DMS 273 treated with DMSO at 0.1 percent for 48 hours (cell line): ENCODE measurements at places on chromosomes 4 and X.

GRCh38 chrX:46695491-46695890, 63.4 kb downstream of the SLC9A7 start:
- no peak for DNase-seq

- peak; percentile 39 for DNase-seq
Measured at GRCh38 chrX:19852014-19853005, 35.1 kb downstream of the SH3KBP1 start.

DNA sequence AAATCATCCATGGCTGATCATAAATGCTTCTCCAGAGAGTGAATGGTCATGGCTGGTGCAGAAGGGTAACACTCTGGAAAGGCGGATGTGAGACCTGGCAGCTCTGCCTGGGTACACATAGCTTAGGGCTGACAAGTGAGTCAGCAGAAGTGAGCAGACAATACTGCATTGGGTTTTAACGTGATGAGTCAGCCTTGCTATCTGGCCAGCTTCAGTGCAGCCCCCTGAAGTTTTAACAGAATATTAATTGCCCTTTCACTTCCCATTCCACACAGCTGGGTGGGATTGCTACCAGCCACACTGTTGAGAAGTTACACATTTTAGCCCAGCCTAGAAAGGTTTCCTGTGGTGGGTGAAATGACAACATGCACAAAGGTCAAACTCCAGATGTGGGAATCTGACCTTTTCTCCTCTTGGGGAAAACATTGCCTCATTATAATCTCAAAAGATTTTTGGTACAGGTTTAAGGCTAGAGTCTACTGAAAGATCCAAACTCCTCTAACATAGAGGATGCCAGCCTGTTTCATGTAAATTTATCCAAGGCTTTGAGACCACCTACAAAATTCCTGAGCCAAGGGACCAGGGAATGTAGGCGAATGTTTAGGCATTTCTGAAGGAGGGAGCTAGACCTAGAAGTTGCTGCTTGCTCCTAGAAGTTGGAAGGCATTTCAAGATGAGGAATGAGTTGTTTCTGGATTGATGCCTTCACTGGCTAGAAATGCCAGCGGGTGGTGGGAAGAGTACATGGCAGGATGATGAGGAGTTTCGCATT, 230.3 kb upstream of the PGRMC2 start:
- no peak for DNase-seq

- DNase-seq: no peak
Measured at GRCh38 chr4:7756561-7757355, 182.9 kb downstream of the AFAP1 start.

DNA sequence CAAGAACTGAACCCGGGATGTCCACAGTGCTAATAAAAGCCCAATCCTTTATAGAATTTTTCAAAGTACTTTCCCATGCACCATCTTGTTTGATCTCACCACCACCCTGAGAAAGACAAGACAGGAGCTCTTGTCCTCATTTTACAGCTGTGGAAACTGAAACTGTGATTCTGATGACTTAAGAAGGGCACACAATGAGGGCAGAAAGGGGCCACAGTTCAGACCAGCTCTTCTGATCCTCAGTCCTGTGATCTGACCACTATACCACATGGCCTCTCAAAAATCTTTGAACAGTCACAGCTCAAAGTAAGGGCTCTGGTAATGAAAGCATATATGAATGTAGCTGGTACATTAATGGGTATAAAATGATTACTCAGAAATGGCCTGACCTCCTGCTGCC, 127.3 kb upstream of the CPEB2 start:
- no peak for DNase-seq

- no peak for DNase-seq
Measured at GRCh38 chr4:70533211-70533610, 14.8 kb downstream of the AMTN start.

DNA sequence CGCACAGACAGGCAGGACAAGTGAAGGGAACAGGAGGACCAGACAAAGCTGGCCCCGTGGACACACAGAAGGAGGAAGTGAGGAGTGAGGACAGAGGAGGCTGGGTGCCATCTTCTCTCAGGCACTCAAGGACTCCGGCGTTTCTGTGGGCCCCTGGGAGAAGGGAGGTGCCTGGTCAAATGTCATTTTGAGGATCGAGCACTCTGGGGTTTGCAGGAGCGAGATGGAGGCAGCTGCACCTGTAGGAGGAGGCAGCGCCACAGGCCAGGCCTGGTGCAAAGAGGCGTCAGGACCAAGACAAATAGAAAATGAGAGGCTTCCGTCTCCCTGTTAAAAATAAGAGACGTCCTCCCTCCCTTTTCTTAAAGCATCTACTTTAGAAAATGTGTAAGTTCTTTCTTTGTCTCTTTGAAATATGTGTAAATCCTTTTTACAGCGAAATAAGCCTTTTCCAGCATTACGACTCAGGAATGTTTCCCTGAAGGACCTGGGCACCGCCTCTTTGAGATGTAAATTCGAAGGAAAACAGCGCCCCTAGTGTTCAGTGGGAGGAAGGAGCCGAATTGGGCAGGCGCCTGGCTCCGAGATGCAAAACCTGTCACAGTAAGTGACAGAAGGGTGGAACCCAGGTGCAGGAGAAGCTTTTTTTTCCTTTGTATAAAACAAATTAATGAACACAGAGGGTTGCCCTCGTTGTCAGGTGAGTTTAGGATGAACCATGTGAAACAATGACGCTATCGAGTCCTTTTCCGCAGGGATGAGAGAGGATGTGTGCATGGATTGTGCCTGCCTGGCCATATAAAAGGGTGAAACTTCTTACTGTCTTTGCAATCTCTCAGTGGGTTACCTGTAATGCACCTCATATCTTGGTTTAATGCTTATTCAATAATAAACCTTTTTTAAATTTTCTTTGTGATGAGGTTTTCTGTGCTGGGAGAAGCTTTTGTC, 1.4 kb upstream of the C4orf50 start:
- DNase-seq: peak; percentile 4

DNA sequence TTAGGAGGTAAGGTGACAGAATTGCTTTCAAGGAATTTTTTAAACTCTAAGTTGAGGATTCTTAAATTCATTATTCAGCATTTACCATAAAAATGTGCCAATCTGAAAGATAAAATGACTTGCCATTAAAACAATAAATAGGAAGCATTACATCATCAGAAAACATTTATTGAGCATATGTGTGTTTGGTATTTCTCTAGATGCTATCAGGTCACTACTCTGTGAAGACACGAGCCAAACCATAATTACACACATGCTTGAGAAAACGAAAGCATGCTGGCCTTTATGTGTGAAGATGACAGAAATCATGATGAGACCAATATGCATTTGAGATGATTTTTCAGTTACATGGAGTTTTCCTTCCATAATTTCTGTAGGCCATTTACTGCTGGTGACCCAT, 12.3 kb upstream of the IL21 start:
- no peak for DNase-seq

DNA sequence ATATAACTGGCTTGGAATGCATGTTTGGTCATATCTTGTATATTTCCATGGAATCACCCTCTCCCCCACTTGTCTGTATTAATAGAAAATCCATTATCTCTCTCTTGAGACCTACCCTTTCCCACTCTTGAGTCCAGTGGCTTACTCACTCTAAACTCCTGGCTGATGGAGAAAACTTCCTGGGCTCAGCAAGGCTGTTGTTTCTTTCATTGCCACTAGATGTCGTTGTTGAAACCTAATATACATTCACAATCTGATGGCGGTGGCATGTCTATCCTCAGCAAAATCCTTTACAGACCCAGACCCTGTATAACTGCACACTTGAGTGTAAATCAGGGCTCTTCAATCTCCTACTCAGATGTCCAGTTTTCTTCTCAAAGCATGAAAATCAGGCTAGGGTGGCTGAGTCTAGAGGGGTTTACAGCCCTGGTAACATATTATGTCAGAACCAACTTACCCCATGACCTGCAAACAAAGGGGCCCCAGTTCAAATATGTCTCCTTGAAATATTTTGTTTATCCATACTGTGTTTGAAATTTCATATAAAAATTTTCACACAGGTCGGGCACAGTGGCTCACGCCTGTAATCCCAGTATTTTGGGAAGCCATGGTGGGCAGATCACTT, 70.0 kb upstream of the FAM241A start:
- DNase-seq: no peak

GRCh38 chr4:127852661-127853060, 28.0 kb upstream of the PLK4 start:
- no peak for DNase-seq

DNA sequence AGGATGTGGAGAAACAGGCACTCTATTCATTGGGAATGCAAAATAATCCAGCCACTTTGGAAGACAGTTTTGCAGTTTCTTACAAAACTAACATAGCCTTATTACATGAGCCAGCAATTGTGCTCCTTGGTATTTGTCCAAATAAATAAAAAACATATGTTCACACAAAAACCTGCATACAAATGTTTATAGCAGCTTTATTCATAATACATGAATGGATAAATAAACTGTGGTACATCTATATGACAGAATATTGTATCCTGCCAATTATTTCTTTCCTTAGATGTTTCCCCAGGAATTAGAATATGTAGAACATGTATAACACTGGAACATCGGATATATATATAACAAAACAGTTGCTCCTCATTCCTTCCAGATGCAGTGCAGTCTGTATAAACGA, 57.7 kb upstream of the VEGFC start:
- DNase-seq: no peak

GRCh38 chr4:66187175-66187720, 517.0 kb upstream of the EPHA5 start:
- no peak for DNase-seq

DNA sequence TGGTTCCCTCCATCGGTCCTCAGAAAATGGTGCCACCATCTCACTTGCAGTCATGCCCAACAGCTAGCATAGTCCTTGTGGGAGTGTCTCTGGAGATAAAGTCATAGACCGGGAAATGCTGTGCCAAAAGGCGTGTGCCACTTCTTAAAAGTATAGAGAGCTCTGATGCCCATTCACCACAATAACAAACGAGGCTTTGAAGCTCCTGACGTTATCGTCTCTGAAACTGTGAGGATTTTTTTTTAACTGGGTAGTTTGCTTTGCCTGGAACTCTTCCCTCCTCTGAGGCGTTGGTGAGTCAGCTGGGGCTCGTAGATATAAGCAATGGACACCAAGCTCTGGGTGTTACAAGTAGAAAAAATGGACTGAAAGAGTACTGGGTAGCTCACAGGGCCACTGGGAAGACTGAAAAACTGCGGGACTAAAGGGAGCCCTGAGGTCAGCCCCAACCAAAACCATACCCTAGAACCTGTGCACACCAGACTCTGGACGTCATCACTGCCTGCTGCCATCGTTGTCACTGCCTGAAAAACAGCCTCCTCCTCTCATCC, 89.4 kb upstream of the TRIM2 start:
- DNase-seq: no peak
